Tracheal epithelial cell (primary cell): ENCODE measurements at places on chromosomes 13 and 19. TPM values are rescaled to one million over a fixed set of nuclear protein-coding genes. Genes with fewer than 3 reads are reported as not detected.

KLK4 gene
- not detected in 2 replicates for total RNA-seq

CASP14 gene
- total RNA-seq, result 0.21 and 0.72 TPM in 2 replicates

FUT1 gene
- 11.9 and 14.9 TPM in 2 replicates for total RNA-seq

KLF5 gene
- 25.1 and 59.3 TPM in 2 replicates for total RNA-seq

SRRM5 gene
- total RNA-seq, result not detected in 2 replicates

ZNF575 gene
- total RNA-seq, result not detected in 2 replicates

SAMD1 gene
- total RNA-seq, result 23.1 and 43.7 TPM in 2 replicates

ZSWIM9 gene
- total RNA-seq, result 1.7 and 3.1 TPM in 2 replicates

HIPK4 gene
- not detected in 2 replicates for total RNA-seq

MTMR6 gene
- total RNA-seq, result 20.7 and 31.6 TPM in 2 replicates

LHFPL6 gene
- 2.1 and 9.6 TPM in 2 replicates for total RNA-seq

KANK3 gene
- 1.1 and 1.4 TPM in 2 replicates for total RNA-seq

USHBP1 gene
- total RNA-seq, result under 0.01 TPM in 1 of 2 replicates, not detected in the other

GRAMD1A gene
- total RNA-seq, result 14.5 and 15.4 TPM in 2 replicates

AXL gene
- total RNA-seq, result 32.0 and 83.6 TPM in 2 replicates

WDR88 gene
- not detected in 2 replicates for total RNA-seq

PSG3 gene
- total RNA-seq, result not detected in 2 replicates

ZNF284 gene
- 2.2 and 2.3 TPM in 2 replicates for total RNA-seq

F7 gene
- total RNA-seq, result not detected in 2 replicates

KCNK6 gene
- 19.8 and 25.1 TPM in 2 replicates for total RNA-seq

KRTDAP gene
- 3.1 TPM in 1 of 2 replicates, not detected in the other for total RNA-seq

CACNA1A gene
- under 0.01 TPM in 1 of 2 replicates, not detected in the other for total RNA-seq

ZNF345 gene
- total RNA-seq, result 1.4 and 3.0 TPM in 2 replicates

OR7C1 gene
- under 0.01 TPM in 1 of 2 replicates, not detected in the other for total RNA-seq

CBARP gene
- 4.0 and 7.5 TPM in 2 replicates for total RNA-seq

IL4I1 gene
- total RNA-seq, result 0.21 and 4.8 TPM in 2 replicates

ZNF121 gene
- 50.8 and 58.4 TPM in 2 replicates for total RNA-seq

CDX2 gene
- total RNA-seq, result 0.48 TPM in 1 of 2 replicates, not detected in the other

PPP1R12C gene
- total RNA-seq, result 18.1 and 26.5 TPM in 2 replicates

MAB21L1 gene
- total RNA-seq, result under 0.01 and 0.24 TPM in 2 replicates

VSTM2B gene
- not detected in 2 replicates for total RNA-seq

PTH2 gene
- total RNA-seq, result not detected in 2 replicates

TLE5 gene
- 94.2 and 123 TPM in 2 replicates for total RNA-seq

ZNF560 gene
- total RNA-seq, result 0.43 and 0.72 TPM in 2 replicates

C19orf38 gene
- total RNA-seq, result under 0.01 and 1.7 TPM in 2 replicates
